Amniotic epithelial cell (primary cell): ENCODE measurements at places on chromosomes 12 and 14.
A peak's percentile ranks its signal among the peaks of the same experiment; 100 is the strongest.

DNA sequence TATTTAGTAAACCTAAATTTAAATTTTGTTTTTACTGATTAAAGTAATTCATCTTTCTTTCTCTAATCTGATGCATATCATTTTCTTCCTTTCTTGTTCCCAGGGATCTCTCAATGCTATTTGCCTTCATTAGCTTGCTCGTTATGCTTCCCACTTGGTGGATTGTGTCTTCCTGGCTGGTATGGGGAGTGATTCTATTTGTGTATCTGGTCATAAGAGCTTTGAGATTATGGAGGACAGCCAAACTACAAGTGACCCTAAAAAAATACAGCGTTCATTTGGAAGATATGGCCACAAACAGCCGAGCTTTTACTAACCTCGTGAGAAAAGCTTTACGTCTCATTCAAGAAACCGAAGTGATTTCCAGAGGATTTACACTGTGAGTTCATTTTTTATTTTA, 48.6 kb downstream of the VEZT start:
- no peak for DNase-seq

GRCh38 chr12:38662829-38663228, 242.6 kb downstream of the CPNE8 start:
- peak; percentile 19 for DNase-seq

- DNase-seq, result no peak
Observed at GRCh38 chr12:78963439-78964227, 99.1 kb downstream of the SYT1 start.

DNA sequence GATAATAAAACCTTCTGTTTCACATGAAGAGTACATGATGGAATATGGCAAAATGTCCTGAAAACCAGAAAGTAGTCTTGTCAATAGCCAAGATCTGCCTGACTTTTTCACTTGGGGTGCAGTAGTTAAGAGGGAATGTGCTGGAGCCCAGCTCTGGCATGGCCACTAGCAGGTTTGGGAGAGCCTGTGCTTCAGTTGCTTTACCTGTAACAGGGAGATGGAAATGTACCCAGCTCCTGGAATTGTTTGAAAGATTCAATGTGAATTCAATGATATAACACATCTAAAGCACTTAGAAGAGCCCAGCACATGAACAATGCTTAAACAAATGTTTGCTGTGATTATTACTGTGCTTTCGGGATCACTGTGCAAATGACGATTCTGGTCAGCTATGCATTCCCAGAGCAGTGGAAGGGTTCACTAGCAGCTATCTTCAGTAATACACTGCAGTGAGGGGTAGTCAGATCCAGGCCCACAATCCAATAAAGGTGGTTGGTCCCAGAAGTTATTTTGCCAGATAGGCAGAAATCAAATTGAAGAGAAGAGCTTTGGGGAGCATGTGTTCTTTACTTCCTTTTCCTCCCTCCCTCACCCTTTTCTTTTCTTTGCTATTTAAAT, 224.9 kb downstream of the APAF1 start:
- DNase-seq, result no peak
